AG08395 (cell line): ENCODE measurements at places on chromosomes 5 and 9.

DNA sequence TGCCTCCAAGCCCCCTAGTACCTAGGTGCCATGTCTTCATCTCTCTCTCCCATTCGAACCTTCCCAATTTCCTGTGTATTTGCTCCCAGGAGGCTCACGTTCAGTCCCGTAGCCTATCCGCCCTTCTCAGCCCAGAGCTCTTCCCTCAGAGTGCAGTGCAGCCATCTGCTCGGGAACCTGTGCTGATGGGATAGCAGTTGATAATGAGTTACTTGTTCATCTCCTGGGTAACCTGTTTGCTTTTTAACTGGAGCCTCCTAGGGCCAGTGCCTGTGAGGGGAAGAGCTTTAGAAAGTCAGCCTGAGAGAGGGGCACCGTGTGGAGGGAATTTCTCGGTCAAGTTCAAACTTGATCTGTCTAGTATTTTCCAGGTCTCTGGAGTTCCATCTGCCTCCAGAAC, 229.8 kb upstream of the IL12B start:
- no peak for DNase-seq

- DNase-seq, result peak; percentile 60
These were observed 217.4 kb upstream of the ADAMTSL1 start for GRCh38 chr9:18256568-18256967.

- DNase-seq, result no peak
These were observed 92.0 kb downstream of the DCP2 start for GRCh38 chr5:113068559-113068958.

DNA sequence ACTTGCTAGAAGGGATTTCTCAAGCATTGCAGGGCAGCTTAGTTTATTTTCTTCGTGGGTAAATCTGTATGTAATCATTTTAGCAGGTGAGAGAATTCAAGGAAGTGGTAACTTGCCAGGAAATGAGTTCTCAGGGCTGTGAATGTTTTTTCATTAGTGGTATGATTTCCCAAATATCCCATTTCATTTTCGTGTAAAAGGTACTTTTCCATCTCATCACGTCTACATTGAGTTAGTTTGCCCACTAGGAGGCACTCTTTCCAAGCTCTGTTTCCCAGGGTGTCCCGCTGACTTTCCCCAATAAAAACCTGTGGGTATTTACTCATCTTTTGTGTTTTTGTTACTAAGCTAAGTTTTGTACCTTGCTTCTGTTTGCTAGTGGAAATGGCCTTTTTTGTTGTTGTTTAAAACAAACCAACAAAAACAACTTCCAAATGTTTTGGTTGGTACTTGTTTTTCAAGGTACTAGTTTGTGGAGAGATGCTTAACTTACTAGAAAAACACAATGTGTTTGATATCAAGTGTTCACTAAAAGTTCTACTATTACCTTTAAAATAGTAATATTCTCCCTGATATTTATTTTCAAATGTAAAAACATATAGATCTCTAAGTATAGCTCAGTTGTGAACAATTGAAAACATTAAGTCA, 373.6 kb downstream of the ADGRV1 start:
- DNase-seq, result peak; percentile 72

GRCh38 chr5:17314907-17315471, 97.6 kb downstream of the BASP1 start:
- DNase-seq, result no peak

GRCh38 chr9:133207021-133207531, 2.0 kb downstream of the OBP2B start:
- DNase-seq, result no peak

GRCh38 chr5:91283326-91283725, 99.8 kb downstream of the ARRDC3 start:
- DNase-seq, result no peak

DNA sequence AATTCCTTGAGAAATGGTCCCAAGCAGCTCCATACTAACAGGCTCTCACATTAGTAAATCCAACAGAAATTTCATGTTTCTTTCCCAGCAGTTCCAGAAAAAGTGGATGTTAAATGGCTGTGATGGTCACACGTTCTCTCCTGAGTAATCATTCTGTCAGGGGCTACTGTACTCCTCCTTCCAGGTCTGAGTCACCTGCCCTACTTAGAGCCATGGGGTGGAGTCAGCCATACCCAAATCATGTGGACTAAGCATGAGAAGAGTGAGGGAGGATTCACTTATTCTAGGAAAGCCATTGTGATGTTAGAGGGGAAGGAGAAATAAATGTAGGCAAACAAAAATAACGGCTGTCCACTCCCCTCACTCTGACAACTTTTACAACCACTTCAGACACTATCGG, 547.2 kb downstream of the CSNK1G3 start:
- DNase-seq, result no peak

- no peak for DNase-seq
These were observed 287.6 kb downstream of the PDE4D start for GRCh38 chr5:59605915-59606314.

DNA sequence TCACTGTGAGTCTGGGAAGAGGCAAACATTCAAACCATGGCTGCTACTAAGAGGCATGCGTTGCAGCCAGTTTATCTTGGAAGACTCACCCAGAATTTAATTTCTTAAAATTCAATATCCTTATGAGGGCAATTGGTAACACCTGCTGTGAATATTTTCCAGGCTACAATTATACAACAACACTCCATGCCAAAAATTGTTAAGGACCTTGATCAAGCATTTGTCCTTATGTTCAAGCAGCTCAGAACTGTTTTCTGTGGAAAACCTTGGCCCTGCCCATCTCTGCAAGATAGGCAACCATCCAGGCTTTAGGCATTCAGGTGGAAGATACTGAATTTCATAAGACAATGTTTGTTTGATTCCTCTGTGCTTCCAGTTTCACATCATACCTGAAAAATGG, 327.8 kb downstream of the FBXL7 start:
- DNase-seq, result no peak

GRCh38 chr5:3958389-3958788, 362.8 kb downstream of the IRX1 start:
- DNase-seq, result no peak

- no peak for DNase-seq
These were observed 384.6 kb downstream of the BRINP1 start for GRCh38 chr9:118984607-118985006.

- no peak for DNase-seq
These were observed 154.0 kb downstream of the FRMD3 start for GRCh38 chr9:83384214-83384613.

GRCh38 chr5:9268226-9268625, 277.6 kb downstream of the SEMA5A start:
- no peak for DNase-seq

- no peak for DNase-seq
These were observed 15.9 kb downstream of the EBF1 start for GRCh38 chr5:159083548-159084452.

- no peak for DNase-seq
These were observed 60.8 kb downstream of the MARCHF3 start for GRCh38 chr5:126969548-126969947.

- DNase-seq, result peak; percentile 40
These were observed 82.5 kb upstream of the ZBTB43 start for GRCh38 chr9:126722252-126722921.

DNA sequence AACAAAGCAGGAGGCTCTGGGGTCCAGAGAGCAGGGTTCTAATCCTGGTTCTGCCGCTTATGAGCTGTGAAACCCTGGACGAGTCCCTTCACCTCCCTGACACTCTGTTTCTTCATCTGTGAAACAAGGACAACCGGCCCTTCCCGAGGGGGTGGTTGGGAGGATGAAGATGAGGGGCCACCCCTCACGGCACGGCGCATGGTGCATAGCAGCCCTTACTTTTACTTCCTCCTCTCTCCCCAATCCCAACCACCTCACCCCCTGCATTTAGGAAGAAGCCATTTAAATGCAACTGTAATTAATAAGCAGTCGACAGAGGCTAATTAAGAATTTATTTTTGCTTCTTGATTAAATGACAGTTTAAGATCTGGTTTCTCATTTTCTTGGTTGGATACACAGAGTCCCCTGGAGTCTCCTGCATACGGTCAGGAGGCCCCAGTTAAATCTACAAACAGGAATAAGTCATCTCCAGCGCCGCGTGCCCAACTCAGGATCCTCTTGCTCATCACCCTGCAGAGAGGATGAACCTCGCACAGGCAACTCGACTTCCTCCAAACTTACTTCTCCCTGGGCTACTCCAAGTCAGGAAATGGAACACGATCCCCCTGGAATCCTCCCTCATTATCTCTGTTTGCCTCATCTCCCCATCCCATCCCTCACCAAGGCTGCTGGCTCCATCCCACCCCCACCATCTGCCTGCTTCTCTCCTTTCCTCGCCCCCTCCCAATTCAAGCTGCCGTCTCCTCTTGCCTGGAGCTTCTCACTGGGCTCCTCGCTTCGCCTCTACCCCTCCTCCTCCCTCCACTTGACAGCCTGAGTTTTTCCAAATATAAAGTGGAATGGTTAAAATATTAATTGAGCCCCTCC, 95.9 kb downstream of the HRH2 start:
- no peak for DNase-seq

GRCh38 chr9:73573235-73573634, 421.6 kb downstream of the ANXA1 start:
- DNase-seq, result no peak

DNA sequence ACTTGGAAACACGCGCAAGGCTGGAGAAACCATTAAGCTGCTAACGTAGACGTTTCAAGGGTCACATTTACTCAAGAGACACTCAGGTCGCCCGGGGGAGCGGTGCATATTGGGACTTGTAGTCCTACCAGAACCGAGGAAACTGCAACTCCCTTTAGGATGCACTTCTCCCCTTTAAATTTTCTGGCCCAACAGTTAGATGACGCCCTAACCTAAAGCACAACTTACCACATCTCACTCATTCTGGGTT, 384 bp upstream of the DMXL1 start:
- no peak for DNase-seq

DNA sequence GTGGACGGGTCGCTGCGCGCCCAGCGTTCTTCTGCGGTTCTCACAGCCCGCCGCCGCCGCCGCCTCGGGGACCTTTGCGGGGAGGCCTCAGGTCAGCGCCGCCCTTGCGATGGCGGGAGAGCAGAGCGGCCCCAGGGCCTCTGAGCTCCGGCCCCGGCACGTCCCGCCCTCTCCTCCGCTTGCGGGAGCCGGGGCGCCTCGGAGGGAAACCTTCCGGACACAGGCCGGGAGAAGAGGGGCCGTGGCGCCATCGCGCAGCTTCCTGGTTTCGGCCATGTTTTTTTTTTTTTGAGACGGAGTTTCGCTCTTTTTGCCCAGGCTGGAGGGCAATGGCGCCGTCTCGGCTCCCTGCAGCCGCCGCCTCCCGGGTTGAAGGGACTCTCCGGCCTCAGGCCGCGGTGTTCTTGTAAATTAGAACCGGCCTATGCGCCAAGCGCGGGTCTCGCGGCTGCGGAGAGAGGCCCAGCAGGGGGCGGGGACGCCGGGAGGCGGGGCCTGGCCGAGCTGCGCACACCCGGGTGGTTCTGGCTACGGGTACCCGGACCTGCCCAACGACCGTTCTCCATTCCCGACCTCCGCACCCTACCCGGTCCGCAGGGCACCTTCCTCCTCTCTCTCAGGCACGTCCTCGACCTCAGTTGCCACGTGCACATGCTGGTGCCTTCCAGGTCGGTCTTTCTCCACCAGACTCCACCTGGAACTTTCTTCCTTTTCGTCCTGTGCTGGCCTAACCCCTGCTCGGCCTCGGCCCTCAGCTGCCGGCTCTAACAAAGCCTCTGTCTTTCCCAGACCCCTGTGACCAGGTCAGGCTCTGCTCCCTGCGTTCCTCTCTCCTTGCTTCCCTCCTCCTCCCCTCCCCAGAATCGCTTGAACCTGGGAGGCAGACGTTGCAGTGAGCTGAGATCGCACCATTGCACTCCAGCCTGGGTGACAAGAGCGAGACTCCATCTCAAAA, 28.8 kb upstream of the MGAT1 start:
- DNase-seq, result peak; percentile 92

DNA sequence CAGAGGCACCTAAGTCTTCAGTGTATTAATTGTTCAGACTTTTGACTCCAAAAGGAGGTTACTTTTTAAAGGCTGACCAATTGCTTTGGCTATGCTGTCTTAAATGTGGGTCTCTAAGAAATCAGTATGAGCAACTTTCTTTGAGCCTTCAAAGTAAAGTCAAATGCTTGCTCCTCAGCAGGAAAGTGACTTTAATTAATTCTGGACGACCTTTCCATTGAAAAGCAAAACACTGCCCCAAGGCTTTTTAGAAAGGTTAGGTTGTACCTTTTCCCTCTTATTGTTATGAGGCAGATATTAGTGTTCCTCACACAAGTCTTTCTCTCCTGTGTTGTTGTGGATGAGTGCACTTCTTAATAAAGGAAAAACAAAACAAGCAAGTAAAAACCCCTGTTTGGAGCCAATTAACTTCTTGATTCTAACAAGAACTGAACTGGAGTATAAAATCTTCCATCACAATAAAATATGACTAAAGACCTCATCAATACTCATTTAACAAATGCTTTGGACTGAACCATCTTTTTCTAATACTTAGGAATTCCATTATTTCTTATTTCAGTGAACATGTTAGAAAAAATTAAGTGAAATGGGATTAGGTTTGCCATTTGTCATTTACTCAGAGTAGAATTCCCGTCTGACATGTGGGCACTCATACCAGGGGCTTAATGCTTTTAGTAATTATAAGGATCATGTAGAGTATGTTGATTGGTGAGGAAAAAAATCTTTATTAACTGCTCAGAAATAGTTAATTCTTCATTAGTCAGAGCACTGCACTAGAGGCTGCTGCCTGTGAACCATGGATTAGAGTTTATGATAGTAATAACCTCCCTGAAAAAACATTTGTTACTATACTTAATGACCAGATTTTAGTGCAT, 159.1 kb upstream of the ZNF608 start:
- no peak for DNase-seq

- DNase-seq, result peak; percentile 64
These were observed 792 bp downstream of the NTMT1 start for GRCh38 chr9:129626625-129627284.

DNA sequence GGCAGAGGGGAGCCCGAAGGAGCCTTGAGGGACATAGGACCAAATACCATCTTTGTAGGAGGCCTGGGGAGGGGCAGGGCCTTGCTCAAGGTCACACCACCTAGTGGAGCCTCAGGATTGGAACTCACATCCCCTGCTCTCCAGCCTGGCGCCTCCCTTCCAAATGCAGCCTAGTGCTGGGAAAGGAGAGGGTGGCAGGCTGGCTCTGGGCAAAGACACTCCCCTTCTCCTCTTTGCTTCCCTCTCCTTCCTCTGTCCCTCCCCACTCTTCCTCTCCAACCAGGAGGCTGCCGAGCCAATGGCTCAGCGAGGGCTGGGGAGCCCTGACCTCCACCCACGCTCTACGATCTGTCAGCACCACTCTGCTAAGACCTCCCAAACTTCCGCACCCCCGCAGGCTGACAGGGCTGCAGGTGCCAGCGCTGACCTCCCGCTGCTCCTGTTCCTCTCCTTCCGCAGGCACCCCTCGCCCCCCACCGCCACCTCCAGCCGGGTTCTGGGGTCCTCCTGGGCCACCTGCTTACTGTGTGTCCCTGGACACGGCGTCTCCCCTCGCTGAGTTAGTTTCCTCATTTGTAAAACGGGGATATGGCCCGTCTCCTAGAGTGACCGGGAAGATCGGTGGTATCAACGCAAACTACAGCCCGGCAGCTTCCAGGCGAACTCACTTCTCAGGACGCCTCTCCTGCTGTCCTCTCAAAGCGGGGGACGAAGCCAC, 52.9 kb downstream of the C9orf50 start:
- peak; percentile 65 for DNase-seq

- no peak for DNase-seq
These were observed 205.5 kb downstream of the PAX5 start for GRCh38 chr9:36828611-36829013.

- DNase-seq, result no peak
These were observed 43.6 kb upstream of the ABCA1 start for GRCh38 chr9:104971511-104971910.
